ENCODE measurements at places on chromosomes 7 and 10.

DNA sequence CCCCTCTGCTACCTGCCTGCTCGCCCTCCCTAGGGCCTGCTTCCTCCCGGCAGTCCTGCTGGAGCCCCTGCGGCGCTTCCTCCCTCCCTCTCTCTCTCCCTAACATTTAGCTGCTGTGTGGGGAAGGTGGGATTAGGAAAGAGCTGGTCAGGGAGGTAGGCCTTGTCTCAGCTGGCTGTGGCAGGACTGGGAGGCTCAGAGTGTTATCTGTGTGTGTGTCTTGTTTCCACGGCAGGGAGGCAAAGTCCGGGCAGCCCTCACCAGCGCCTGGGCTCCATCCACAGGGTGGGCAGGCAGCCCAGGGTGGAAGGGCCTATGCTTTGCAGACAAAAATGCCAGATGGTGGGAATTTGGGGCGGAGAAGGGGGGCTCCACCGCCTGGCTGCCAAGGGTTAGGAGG lies 105.7 kb downstream of the RPS24 start:
- DNase-seq = no peak

DNA sequence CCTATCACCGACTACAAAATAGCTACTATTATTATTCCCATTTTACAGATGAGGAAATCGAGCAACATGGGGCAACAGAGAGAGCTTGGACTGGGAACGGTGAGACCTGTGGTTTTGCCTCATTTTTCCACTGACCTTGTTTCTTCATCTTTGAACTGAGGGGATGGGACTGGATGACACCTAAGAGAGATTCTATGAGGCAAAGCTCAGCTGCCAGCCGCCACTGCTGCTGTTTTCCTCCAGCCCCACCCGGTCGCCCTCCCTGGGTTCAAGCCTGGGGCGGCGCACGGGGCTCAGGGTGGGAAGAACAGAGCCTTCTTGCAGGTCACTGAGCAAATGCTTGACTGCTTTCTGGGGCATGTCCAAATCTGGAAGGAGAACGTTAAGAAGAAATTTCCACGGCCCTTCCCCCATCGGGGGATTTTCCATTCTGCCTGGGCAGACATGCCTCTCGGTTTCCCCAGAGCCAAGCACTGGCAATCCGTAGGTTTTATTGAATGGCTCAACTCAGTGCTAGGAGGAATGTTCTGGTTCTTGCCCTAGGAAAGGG lies 12.3 kb downstream of the DDIT4 start:
- no peak for DNase-seq

GRCh38 chr7:157760004-157760730 lies 423.4 kb downstream of the DNAJB6 start:
- no peak for DNase-seq

- no peak for DNase-seq
These were observed 83.1 kb upstream of the STEAP1B start for GRCh38 chr7:22582863-22583622.

- DNase-seq = no peak
These were observed 73.3 kb upstream of the NANOS1 start for GRCh38 chr10:118955951-118956801.

- no peak for DNase-seq
These were observed 103.2 kb upstream of the IFRD1 start for GRCh38 chr7:112347088-112347487.

DNA sequence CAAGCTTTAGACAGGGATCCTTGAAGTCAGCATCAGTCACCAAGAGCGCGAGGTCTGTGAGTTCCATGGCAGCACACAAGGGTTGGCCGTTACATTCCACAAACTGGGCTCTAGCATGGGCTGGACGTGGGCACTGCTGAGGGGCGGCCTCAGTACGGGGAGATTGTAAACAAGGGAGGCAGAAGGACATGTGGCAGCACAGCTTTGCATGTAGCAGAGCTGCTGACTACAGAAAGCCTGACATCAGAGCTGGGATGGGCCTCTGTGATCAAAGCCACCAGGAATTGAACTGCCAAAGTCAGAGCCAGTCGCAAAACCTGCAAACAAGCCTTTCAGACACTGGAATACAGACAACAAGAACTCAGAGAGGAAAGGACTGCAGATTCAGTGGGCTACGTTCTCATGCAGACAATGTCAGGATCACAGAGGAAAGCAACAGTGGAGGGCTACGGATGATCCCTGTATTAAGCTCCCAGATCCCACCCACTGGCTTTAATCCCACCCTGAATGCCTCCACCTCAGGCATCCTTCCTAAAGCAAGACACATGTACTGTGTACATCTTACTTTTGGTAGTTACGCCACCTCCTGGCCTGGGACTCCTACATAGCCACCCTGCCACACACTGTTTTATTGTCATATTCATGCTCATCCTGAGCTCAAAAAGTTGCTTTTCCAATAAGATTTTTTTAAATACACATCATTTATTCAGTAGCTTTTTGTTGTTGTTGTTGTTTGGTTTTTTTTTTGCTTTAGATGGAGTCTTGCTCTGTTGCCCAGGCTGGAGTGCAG lies 291.1 kb upstream of the IMMP2L start:
- DNase-seq = no peak

- DNase-seq = no peak
These were observed 14.9 kb downstream of the TMEM72 start for GRCh38 chr10:44925811-44926750.

- no peak for DNase-seq
These were observed 154.8 kb downstream of the LRRC4 start for GRCh38 chr7:127876393-127876792.

DNA sequence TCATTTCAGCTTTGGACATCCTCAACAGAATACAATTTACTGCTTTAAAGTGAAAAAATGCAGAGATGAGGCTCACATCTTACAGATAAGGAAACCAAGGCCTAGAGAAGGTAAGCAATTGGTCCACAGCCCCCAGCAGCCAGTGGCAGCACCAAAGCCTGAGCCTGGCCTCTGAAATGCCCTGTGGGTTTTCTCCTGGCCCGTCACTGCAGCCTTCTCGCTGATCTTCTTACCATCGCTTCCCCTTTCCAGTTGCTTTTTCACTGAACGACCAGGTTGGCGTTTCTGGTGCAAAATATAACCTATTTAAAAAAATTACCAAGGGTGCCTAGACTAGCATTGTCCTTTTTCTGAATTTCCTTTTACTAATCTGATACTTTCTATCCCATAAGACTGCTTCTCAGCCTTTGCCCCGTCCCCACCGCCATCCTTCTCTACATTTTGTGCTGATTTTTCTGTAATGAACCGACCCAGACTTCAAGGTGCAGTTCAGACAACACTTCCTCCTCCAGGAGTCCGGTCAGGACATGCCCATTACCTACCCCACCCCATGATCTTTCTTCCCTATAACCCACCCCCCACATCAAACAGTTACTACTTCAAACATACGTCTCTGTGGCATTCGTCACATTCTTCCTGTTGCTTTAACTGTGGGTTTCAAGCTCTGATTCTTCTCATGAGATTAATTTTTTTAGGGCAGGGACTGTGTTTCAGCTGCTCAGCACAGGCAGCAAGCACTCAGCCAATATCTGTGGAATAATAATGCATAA lies 289.4 kb downstream of the DNAJB6 start:
- no peak for DNase-seq

DNA sequence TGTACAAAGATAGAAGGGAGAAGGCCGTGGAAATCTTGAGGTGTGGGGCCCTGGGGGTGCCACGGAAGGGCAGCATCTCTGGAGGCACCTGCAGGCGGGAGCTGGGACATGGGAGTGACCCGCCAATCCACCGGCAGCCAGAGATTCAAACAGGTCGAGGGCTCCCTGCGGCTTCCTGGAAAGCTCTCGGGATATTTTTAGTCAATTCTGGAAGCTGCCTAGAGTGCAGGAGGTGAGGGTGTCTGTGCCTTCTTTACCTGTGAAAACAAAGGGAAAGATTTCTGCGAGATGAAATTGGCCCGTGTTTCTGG lies 16.6 kb downstream of the MNX1 start:
- DNase-seq = no peak

GRCh38 chr10:95820363-95820762 lies 64.4 kb downstream of the ENTPD1 start:
- no peak for DNase-seq

DNA sequence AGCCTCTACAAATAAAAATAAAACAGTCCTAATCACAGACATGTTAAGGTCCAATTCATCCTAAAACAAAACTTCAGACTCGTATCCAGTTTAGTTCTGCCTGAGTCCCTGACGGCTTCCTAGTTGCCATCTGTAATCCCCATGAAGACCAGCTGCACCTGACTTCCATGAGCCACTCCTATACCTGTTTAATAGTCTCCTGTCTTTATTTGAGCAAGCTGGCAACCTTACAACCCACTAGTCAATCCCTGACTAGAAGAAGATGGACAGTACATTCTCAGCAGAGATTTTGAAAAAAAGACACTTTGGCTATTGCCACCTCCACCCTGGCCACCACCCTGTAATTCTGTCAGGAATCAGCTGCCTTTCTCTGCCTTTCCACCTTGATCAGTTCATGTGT lies 197.7 kb downstream of the HIBADH start:
- DNase-seq = no peak

DNA sequence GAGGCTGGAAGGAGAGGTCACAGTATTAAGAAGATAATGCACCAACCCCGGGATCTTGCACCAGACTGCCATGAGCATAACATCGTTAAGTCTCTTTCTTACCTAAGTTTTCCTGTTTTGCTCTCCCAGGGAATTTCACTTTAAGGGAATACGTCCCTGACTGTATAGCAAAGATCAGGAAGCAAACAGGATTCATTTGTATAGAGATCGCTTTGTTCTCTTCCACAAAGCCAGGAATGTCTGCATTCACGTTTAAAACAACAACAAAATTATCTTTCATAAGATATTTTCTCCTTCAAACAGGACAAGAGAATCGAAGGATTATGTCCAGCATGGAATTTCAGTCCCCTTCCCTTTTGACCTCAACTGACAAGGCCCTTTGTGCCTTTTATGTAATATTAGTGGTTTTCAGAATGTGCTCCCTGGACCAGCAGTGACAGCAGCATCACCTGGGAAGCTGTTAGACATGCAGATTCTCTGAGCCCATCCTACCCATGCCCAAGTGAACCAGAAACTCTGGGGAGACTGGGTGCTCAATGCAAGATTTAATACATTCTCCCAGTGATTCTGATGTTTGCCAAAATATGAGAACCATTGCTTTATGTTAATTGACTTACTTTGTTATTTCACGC lies 286.3 kb downstream of the FGFR2 start:
- no peak for DNase-seq

GRCh38 chr7:15780271-15780670 lies 93.8 kb upstream of the MEOX2 start:
- DNase-seq = no peak

- peak; percentile 19 for DNase-seq
These were observed 594 bp downstream of the CNNM1 start for GRCh38 chr10:99329554-99330346.

- DNase-seq = no peak
These were observed 7.9 kb upstream of the MYL10 start for GRCh38 chr7:101636822-101637623.

- DNase-seq = no peak
These were observed 738.1 kb downstream of the KCNMA1 start for GRCh38 chr10:76899490-76899889.

- DNase-seq = no peak
These were observed 336.7 kb upstream of the MBL2 start for GRCh38 chr10:53109320-53109719.

GRCh38 chr10:22693371-22693784 lies 21.0 kb downstream of the PIP4K2A start:
- DNase-seq = no peak

- no peak for DNase-seq
These were observed 38.6 kb upstream of the TRIM8 start for GRCh38 chr10:102605712-102606111.

- DNase-seq = no peak
These were observed 160.7 kb upstream of the ZNF32 start for GRCh38 chr10:43809211-43809930.

- no peak for DNase-seq
These were observed 186.7 kb upstream of the ANK3 start for GRCh38 chr10:60576130-60577069.

GRCh38 chr7:32564542-32564941 lies 69.3 kb downstream of the AVL9 start:
- no peak for DNase-seq
